Breast epithelium (tissue), 4 donors: ENCODE measurements at places on chromosomes 2 and 18. TPM values are rescaled to one million over a fixed set of nuclear protein-coding genes. Genes with fewer than 3 reads are reported as not detected.

DNA sequence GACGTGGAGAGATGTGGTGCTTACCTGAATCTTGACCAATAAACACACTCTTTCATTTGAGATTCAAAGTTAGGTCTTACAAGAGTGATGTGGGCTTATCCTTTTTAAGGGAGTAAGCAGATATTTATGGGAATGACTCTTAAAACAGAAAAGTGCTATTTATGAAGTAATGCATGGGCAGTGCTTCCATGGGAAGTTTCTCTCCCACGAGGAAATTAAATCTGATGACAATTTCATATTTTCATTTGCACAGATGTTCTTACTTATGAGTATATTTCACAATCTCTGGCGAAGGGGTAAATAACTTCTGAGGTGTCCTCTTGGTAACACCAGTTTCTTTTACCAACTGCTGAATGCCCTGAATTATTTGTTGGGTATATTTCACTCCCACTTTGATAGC, 21.0 kb downstream of the PNPT1 start:
- DNase-seq, result no peak

HOXD10 gene
- total RNA-seq, result not detected

MTCL1 gene
- 4.9 TPM for total RNA-seq

SNTG2 gene
- total RNA-seq, result 4.6 TPM

- DNase-seq, result no peak
Measured at GRCh38 chr2:135679125-135679524, 62.5 kb upstream of the UBXN4 start.

DNA sequence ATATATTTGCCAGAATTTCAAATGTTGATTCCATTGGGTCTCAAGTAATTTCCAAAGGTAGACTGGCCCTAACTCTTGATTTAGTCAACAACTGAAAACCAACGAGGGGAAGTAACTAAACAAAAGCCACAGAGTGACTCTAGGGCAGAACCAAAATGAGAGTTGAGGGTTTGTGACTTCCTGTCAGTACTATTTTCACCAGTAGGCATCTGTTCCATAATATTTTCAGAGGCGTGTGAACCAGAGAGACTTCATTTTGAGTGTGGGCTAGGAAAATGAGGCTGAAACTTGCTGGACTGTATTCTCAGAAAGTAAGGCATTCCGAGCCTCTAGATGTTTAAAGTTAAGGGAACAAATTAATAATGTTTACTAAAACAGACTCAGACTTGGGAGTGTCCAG, 70.6 kb downstream of the GDF7 start:
- no peak for DNase-seq
